ENCODE measurements at places on chromosomes 1 and 21.

GRCh38 chr1:60010690-60011089, 62.9 kb downstream of the C1orf87 start:
- DNase-seq: no peak

GRCh38 chr1:43565600-43566360, 35.1 kb downstream of the PTPRF start:
- DNase-seq: no peak

- no peak for DNase-seq
These were observed 3.1 kb downstream of the MCL1 start for GRCh38 chr1:150576367-150576711.

DNA sequence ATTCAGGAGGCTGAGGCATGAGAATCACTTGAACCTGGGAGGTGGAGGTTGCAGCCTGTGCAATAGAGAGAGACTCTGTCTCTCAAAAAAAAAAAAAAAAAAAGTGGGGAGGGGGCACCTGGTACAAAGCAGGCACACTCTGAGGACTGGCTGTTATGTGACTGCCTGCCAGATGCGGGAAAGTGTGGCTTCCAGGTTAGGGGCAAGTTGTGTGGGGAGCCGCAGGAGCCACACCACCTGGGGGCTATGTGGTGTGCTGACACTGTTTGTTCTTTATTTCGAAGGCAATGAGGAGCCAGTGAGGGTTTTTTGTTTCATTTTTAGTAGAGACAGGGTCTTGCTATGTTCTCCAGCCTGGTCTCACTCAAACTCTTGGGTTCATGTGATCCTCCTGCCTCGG, 5.7 kb downstream of the THEMIS2 start:
- no peak for DNase-seq

- no peak for DNase-seq
These were observed 63.1 kb downstream of the ELK4 start for GRCh38 chr1:205568469-205569361.

DNA sequence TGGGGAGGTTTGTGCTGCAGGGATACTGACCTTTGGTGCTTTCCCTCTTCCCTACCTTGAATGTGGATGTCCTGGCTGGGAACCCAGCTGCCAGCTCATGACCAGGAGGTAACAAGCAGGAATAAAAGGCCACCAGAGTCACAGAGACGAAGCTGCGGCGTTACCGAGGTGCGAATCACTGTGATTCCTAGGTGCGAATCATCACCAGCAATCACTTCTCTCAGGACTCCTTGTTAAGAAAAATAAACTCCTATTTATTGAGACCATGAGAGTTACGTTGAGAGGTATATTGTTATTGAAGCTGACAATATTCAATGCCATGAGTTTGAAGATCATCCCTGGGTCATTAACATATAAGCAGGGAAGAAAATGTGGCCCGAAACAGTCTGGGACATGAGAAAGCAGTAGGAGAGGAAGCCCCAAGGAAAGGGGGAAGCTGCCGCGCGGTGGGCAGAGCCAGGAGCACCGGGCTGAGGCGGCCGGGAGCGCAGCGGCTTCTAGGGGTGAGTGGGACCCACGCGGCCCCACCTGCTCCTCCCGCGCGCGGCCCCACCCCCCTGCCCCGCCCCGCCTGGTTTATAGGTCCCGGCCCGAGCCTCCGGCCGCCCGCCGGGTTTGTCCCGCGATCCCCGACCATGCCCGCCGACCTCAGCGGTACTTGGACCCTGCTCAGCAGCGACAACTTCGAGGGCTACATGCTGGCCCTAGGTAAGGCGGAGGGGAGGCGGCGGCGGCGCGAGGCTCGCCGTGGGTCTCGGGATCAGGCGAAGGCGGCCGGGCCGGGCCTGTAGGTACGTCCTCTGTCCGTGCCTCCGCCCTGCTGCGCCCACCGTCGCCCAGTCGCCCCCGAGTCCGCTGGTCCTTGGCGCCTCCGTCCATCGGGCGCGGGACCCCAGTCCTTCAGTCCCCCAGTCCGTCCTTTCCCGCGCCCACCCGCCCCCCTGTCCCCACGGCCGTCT, at the start of gene RBP7:
RBP7 (plus strand) TSS at position 605 of the 959 bp plus-strand sequence; CDS start at position 636, 31 bp downstream.
- DNase-seq: peak; percentile 6

GRCh38 chr1:44945967-44946366, 40.4 kb downstream of the EIF2B3 start:
- no peak for DNase-seq

GRCh38 chr1:74526708-74527107, 14.3 kb upstream of the LRRC53 start:
- DNase-seq: no peak

DNA sequence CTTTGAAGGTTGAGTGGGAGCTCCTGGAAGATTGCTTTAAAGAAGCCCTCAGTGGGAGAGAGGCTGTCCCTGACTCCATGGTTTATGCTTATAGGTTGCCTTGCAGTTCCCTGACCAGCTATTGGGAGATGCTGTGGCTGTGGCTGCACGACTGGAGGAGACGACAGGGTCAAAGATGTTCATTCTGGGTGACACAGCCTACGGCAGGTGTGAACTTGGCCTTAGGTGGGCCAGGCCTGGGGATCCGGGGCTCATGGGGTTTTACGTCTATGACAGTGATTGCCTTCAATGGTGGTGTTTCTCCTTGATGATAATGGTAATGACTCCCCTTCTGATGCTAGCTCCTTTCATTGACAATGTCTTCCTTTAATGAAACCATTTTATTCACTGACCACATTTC, 692 bp downstream of the DPH2 start:
- DNase-seq: no peak

Measured in stimulated activated CD8-positive, alpha-beta memory T cell treated with anti-CD3 and anti-CD28 coated beads, Interleukin-7, amount 100 ng/mL, for 4 hours (primary cell).